Stimulated activated naive CD4-positive, alpha-beta T cell treated with Interleukin-2 at 50 U/mL for 16 hours (primary cell): ENCODE measurements at places on chromosomes 2 and 18.

GRCh38 chr18:51686590-51686989 is 489.1 kb upstream of the MEX3C start:
- DNase-seq, result no peak

GRCh38 chr2:179251870-179252269 is 12.8 kb downstream of the SESTD1 start:
- DNase-seq, result no peak

- DNase-seq, result no peak
These were observed 21.7 kb upstream of the RAB10 start for GRCh38 chr2:26011990-26012856.

- no peak for DNase-seq
These were observed 25.7 kb upstream of the COX7A2L start for GRCh38 chr2:42386682-42387081.

GRCh38 chr18:44893045-44893706 is 212.5 kb downstream of the SETBP1 start:
- DNase-seq, result no peak

GRCh38 chr2:226478109-226478809 is 321.4 kb downstream of the IRS1 start:
- no peak for DNase-seq

GRCh38 chr2:85355073-85355410 is 473 bp downstream of the ELMOD3 start:
- no peak for DNase-seq

- DNase-seq, result no peak
These were observed 138.6 kb upstream of the CDCA7 start for GRCh38 chr2:173216051-173216450.

DNA sequence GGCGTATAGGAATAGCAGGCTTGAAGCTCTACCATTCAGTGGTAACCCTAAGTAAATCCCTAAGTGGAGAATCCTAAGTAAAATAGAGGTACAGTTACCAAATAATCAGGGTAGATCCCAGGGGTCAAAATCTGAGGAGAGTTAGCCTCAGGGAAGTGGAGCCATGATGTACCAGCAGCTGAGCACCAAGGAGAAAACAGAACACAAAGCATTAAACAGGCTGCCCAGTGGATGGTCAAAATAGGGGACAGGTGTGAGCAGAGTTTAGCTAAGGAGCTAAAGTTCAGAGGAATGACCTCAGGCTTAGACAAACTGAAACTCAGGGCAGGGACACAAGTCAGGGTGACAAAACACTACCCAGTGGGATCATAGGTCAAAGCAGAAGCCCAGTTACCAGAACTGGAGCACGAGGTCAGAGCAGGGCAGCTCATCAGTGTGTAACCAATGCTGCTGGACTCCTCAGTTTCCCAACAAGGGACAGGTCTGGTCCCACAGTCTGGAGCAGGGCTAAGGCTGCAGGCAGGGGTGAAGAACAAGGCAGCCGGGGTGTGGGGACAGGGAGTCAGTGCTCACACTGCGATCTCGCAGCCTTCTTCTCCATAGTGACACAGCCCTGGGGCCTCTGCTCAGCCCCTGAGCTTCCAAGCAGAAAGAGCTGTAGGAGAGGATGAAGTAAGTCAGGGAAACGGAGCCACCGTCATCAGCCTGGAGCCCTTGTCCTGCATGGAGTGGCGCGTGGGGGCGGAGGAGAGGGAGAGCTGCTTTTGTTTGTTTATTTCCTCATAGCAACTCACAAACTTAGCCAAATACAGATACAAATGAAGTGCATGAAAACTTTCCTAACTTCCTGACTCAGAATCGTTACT is 264.0 kb downstream of the MREG start:
- DNase-seq, result no peak

DNA sequence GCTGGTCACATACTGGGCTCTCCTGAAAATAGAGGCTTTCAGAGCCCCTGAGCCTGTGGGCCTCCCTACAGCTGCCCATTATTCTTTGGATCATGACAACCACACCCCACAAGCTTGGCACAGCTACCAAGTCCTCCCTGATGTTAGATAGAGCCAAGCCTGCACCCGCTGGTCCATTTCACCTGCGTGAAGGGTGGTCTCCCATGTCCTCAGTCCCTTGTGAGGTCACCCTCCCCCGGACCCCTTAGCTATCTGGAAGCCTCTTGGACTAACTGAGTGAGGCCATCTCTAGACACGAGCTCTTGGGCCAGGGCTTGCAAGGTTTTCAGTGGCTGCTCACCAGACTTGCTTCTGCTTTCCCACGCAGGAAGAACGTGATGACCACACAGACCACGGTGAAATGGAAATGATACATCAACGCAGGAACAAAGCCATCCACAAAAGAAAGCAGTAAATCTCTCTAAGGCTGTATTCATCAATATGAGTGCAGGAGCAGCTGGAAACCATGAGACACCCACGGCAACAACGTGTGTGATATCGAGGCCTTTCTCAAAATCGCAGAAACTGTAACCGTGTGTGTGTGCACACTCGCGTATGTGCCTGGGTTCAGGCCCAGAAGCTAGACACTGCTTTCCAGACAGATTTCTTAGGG is 10.1 kb upstream of the MAL start:
- no peak for DNase-seq

DNA sequence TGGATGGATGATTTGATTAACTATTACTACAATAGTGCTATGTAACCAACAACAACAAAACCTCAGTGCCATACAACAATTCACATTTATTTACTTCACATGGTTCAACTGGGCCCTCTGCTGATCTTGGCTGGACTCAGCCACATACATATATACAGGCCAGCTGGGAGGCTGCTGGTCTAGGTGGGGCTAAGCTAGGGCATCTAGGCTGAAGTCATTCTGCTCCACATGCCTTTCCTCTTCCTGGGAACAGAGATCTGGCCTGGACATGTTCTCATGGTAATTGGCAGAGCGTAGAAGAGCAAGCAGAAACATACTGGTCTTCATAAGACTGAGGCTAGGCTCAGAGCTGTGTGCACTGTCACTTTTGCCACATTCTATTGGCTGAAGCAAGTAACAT is 102.8 kb upstream of the RNF152 start:
- DNase-seq, result no peak

- DNase-seq, result no peak
These were observed 27.2 kb downstream of the C2orf49 start for GRCh38 chr2:105364436-105365139.

DNA sequence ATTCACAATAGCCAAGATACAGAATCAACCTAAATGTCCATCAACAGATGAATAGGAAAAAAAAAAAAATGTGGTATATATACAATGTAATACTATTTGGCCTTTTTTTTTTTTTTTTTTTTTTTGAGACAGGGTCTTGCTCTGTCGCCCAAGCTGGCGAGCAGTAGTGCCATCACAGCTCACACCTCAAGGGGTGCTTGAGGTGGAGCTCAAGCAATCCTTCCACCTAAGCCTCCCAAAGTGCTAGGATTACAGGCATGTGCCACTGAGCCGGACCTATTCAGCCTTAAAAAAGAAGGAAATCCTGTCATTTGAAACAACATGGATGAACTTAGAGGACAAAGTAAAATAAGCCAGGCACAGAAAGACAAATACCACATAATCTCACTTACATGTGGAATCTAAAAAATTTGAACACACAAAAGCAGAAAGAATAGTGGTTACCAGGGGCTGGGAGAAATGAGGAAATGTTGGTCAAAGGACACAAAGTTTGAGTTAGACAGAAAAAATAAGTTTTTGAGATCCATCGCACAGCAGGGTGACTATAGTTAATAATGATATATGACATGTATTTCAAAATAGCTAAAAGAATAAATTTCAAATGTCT is 26.0 kb downstream of the TLK1 start:
- no peak for DNase-seq

DNA sequence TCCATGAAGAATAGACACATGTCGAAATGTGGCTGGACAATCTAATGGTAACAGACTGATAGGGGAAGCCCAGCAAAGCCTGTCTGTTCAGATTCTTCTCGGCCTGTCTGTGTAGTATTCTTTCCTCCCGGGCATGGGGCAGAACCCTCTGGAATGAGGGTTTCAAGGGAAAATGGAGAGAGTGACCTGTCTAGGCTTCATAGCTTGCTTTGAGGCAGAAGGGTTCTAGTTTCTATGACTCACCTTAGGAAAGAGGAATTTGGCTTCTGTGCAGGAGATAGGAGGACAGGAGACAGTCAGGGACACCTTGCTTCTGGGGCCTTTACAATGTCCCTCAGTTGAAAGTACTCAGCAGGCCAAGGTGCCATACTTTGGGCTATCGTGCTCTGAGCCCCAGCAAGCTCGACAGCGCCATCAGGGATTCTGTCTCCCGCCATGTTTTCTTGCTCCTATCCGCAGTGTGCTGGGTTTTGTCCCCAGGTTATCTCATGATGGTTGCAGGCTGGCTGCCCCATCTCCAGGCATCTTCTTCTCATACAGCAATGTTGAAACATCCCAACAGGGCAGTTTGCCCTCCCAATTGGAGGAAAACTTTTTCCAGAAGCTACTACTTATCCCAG is 74.7 kb upstream of the TLK1 start:
- no peak for DNase-seq

GRCh38 chr2:38905251-38905650 is 15.6 kb downstream of the ARHGEF33 start:
- no peak for DNase-seq
